ENCODE measurements at places on chromosomes 2 and 18.

- no peak for DNase-seq
Observed at GRCh38 chr2:126890551-126891450, 7.9 kb upstream of the TEX51 start.

GRCh38 chr2:160791884-160792283 lies 298.3 kb upstream of the RBMS1 start:
- DNase-seq = no peak

- DNase-seq = no peak
Observed at GRCh38 chr2:45908316-45909170, 257.1 kb downstream of the PRKCE start.

GRCh38 chr2:33326100-33326499 lies 150.3 kb upstream of the RASGRP3 start:
- DNase-seq = no peak

- DNase-seq = no peak
Observed at GRCh38 chr2:230472621-230473018, 56.6 kb downstream of the SP100 start.

GRCh38 chr2:38433607-38433975 lies 56.5 kb upstream of the ATL2 start:
- no peak for DNase-seq

DNA sequence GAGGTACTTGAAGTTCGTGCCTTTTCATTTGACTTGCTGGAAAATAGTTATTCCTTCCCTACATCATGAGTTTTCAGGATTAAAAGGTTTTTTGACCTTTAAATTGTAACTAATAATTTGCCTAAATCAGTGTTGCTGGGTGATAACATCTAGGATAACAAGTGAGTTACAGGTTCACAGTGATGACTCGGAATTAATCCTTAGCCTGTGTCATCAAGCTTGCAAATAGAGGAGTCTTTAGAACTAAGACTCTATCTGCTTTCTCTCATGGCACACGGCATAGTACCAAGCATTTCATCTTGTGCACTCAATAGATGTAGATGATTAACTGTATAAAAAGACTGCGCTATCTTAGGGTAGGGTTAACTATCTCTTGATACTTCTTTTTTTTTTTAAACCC lies 79.5 kb downstream of the CAMKMT start:
- DNase-seq = no peak

DNA sequence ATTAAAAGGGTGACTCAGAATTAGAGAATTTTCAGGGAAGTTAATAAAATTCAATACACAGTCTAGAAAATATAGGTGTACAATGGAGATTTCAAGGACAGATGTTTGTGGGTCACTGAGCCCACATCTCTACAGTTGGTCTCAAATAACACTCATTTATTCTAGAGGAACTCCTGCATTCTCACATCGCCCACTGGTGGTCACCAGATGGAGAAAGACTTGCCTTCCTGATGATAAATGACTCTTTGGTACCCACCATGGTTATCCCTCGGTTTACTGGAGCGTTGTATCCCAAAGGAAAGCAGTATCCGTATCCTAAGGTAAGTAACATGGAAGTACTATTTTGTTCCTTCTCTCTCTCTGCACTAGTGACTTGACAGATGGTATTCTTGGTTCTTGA lies 1297.1 kb downstream of the DPP10 start:
- no peak for DNase-seq

- no peak for DNase-seq
Observed at GRCh38 chr18:25192065-25192464, 159.9 kb downstream of the ZNF521 start.

GRCh38 chr2:30106543-30106942 lies 40.3 kb upstream of the YPEL5 start:
- no peak for DNase-seq

DNA sequence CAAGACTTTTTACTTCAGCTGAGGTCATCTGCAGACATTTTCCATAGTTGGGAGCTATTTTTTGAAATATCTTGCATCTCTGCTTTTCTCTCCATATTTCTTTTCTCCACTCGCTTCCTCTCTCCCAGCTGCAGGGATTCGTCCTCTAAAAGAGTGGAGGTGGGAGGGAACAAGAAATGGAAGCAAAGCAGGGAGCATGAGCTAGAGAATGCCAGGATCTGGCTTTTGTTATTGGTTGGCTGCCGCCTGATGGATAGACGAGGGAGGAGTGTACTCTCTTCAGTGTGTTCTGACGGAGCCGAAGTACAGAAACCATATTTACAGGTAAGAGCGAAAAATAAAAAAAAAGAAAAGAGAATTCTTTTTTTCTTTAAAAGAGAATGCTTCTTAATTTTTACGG lies at the start of gene CSRNP3:
Gene CSRNP3 (plus strand): TSS at position 282 of the 400 bp plus-strand sequence. CDS start 125,368 bp downstream, outside the sequence.
- no peak for DNase-seq

DNA sequence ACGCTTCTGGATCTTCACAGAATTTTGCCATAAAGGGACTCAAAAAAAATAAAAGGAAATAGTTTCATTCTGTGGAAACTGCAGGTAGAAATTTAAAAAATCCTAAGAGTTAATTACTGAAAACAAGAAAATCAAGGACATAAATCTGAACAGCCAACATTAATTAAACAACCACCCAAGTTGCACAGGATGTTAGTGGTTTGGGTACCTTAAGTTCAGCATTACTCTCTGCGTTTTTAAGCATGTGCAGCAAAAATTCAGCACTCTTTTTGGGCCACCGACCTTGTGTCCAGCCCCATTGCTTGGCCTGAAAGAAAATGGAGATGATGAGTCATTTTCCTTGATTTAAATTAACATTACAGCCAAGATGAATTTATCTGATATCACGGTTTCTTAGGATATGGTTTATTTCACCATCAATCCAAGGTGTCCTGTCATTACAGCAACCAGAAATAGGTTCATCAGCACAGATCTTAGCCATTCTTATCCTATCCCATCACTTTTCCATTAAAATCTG lies 3.3 kb upstream of the C18orf32 start:
- no peak for DNase-seq

- DNase-seq = no peak
Observed at GRCh38 chr2:202337706-202338346, 38.3 kb upstream of the BMPR2 start.

DNA sequence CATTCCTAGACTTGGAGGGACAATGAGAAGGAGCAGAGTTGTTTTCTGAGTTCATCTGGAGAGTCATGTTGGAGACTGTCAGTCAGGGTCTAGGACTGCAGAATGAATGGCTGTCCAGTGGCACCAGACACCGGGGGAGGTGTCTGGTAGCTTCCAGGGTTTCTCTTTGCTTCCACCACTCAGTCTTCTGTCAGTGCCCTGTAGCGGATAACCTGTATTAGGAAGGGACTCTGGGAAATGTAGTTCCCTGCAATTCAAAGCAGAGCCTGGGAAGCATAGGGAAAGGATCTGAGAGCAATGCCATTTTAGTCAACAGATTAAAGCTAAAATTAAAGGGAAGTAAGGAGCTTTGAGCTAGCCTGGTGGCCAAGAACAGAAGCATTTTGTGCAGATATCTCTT lies 257.9 kb downstream of the THSD7B start:
- DNase-seq = no peak

DNA sequence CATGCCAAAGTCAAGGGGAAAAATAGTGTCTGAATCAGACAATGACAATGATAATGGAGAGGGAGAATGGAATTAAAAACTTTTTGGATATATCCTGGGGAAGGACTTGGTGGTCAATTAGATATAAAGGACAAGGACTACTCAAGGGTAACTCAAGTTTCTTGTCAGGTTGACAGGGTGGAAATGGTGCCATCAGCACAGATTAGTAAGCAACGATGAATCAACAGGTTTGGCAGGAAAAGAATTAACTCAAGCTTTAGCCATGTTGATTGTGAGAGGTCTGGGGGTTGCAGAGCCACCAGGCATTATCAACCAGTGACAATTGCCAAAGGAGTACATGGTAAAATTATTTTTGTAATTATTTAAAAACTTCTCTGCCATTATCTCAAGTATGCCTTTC lies 35.8 kb upstream of the SPATS2L start:
- DNase-seq = no peak

DNA sequence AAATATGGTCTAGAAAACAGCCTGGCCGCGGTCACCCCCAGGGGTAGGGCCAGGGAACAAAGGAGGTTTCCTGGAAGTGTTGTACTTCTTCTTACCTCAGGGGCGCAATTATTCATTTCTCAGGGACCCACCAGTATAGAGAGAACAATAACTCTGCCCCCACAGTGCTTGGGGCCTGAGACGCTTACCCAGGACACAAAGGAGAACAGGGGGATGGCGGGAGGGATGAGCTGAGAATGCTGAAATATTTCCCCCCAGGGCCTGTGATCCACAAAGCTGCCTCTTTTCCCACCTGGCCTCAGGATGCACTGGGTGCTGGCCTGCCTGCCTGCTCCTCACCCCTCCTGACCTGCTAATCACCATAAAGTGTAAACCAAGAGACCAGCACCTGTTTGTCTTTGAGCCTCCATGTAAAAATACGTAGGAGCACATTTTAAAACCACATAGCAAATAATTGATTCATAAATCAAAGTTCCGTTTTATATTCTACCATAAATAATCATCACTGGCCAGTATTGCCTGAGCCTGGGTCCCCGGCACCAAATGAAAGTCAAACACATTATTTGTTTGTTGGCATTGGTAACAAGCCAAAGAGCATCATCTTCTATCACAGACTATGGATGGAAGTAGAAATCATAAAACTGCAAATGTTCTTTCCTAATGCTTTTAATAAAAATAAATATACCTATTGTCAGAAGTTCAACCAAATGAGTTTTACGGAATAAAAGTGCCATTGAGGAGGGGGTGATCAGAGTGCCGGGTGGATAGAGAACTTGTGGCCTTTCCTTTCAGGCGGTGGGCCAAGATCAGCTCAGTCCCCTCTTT lies 67.3 kb upstream of the RMDN2 start:
- no peak for DNase-seq

DNA sequence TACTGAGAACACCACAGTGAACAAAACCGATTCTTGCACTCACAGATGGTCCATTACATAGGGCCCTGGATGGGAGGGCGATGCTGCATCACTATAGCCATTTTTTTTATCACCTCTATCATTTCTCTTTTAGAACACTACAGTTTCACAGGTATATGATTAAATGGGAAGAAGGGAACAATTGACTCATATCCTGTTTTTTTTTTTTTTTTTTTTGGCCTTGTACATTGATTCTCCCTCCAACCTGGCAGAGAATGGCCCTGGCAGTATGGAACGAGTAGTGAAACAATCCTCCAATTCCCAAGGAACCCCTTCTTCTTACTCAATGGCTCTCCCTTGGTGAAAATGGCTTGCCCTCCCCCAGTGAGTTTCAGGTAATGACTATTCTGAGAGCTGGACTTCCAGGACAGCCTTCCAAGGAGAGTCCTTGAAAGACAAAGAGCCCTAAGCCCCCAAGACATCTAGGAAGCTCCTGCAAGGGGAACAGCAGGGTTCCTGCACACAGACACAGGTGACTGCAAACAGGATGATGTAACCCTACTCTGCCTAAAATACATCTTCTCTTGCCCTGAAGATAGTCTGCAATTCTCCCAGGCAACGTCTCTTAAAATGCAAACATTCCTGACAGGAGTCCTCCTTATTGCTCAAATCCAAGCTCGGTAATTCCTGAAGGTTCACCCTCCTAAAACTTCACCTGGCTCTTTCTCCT lies 405.4 kb downstream of the SETBP1 start:
- DNase-seq = no peak

DNA sequence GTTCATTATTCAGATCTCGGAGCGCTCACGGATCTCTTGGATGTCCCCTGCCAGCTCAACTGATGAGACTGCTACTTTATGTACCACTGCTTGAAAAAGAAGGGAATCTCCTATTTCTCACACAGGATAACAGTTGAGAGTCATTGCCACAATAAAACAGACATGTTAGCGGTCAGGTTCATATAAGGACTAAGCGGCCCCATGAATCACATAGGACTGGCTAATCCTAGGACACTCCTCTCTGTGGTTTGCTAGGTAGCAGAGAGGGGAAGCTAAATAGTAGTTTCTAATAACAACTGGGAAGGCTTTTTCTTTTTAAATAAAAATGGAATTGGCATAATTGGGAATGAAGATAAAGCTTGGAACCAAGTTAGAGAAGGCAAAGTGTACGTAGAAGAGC lies 15.9 kb upstream of the TGFA start:
- no peak for DNase-seq

DNA sequence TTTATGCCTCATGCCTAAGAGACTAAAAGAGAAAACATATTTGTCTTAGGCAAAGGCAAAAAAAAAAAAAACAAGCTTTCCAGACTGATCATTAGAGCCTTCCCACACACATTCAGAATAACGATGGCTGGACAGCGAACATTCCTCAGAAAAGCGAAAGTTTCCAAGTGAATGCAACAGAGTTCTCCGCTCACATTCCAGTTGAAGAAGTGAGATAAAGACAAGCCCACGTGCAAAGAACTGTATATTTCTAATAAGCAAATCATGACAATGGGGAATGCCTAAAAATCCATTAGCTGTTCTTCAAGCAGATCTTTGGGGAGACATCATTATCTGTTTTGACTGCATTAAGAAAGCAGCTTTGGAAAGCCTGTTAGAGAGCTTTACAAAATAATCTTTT lies 347.9 kb downstream of the METTL4 start:
- no peak for DNase-seq

DNA sequence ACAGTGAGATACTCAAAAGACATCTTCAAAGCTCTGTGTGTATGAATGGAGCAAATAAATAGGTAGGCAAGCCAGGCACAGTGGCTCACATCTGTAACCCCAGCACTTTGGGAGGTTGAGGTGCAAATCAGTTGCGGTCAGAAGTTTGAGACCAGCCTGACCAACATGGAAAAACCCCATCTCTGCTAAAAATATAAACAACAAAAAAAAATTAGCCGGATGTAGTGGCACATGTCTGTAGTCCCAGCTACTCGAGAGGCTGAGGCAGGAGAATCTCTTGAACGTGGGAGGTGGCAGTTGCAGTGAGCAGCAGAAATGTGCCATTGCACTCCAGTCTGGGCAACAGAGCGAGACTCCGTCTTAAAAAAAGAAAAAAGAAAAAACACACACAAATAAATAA lies 945.1 kb upstream of the PIK3C3 start:
- DNase-seq = no peak

DNA sequence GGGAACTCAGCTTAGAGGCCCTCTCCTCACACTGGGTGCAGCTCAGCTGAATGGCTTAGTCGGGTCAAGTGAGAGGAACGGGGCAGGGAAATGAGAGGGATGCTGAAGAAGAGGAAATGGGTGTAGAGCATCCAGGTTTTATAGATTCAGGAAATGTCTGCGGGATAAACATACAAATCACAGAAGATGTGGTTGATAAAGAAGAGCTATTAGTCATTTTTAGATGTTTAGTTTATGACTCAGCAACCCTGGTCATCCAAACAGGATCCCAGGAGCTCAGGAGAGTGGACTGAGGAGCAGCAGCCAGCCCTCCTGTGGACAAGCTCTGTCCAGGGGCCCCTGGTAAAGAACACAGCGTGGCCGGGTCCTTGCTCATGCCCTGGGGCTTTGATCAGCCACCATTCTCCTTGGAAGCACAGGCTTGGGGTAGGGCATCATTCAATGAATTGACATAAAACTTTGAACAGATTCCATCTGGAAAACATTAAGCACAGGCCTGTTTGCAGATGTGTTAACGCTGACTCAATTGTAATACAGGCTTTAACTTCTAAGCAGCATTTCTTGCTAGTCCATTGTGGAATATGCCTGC lies 83.0 kb downstream of the NPAS2 start:
- DNase-seq = no peak

GRCh38 chr18:62852851-62853250 lies 137.5 kb downstream of the PHLPP1 start:
- no peak for DNase-seq

Measured in stimulated activated CD8-positive, alpha-beta memory T cell treated with anti-CD3 and anti-CD28 coated beads, Interleukin-4, amount 100 ng/mL, for 4 hours (primary cell).